NCI-H1092 (cell line): ENCODE measurements at places on chromosomes 5 and 9.

- no peak for DNase-seq
Measured at GRCh38 chr5:126370796-126371718, 52.2 kb upstream of the GRAMD2B start.

DNA sequence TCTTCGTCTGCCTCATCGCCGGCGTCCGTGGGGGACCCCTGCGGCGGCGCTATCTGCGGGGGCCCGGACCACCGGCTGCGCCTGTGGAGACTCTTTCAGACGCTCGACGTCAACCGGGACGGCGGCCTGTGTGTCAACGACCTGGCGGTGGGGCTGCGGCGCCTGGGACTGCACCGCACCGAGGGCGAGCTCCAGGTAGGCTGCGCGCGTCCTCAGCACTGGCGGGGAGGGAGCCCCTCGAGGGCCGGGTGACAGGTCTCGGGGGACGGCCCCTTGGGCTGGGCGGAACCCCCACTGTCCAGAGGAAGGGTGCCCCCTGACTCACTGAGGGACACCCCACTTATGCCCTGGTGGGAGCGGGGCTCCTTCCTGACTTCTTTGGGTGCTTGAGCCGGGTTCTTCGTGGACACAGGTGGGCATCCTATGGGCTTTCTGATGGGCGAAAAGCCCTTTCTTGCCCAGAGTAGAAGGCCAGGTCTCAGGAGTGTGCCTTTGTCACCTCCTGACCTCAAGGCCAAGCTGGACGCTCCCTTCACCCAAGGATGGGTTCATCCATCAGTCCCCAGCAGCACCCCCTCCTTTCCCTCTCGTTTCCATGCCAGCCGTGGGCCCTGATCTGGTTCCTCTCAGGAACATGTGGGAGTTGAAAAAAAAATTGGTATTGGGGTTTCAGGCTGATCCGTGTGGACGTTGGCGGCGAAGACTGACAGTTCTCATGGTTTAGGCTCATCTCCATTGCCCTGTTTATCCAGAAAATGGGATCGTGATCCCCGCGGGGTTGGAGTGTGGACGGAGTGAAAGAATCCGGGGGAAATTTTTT, 564 bp downstream of the SLC25A25 start:
- DNase-seq: no peak

DNA sequence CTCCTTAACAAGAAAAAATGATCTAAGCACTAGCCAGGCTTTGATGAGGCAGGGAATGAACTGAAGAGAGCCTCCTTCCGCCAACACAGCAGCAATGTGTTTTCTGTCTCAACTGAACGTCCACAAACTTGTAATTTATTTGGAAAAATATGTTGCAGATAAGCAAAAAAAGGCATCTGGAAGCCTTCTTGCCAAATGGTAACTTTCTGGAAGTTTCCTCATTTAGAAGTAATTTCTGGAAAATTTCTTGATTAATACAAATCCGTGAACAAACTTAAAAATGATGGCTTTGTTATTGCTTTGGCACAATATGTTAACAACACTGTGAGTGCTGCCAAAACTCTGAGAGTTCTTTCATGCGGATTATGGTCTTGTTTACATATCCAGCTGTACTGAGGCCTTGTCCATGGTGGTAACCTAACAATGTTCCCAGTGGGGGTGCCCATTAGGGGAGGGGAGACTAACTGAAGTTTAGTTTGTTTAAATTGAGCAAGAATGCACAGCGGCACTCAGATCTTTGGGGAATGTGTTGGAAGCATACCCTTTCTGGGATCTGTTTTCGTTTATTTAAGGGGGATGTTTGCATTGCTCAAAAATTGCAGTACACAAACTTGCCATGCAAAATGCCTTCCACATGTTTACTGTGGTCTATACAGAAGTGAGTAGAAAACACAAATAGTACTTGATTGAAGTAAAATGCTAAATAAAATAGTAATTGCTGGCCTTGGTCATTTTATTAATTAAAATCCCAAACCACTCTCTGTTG, 334.7 kb downstream of the NR2F1-AS1 start:
- DNase-seq: peak; percentile 34

DNA sequence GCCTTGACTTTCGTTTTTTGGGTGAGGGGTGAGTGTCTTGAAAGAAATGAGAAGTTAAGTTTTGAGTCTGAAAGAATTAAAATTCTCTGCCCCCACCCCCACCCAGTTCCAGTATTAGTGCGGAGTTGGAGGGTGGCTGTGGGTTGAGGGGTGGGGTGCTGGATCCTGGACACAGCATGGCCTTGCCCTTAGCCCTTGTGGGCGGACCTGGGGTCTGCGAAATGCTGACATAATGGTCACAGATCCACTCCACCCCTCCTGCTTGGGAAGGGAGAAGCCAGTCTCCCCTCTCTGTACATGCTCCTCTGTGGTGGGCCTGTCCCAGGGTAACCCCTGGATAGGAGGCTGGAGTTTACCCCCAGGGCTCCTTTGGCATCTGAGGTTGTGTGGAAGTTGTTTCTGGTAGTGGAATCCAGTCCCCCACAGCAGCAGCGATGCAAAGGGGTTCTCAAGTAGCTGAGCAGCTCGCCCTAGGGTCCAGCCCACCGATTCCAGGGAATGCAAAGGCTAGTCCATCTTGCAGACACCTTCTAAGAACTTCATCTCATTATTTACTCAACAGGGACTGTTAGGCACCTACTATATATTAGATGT, 42.8 kb upstream of the TCF7 start:
- no peak for DNase-seq

- DNase-seq: no peak
Measured at GRCh38 chr5:66839636-66840185, 243.5 kb downstream of the MAST4 start.

DNA sequence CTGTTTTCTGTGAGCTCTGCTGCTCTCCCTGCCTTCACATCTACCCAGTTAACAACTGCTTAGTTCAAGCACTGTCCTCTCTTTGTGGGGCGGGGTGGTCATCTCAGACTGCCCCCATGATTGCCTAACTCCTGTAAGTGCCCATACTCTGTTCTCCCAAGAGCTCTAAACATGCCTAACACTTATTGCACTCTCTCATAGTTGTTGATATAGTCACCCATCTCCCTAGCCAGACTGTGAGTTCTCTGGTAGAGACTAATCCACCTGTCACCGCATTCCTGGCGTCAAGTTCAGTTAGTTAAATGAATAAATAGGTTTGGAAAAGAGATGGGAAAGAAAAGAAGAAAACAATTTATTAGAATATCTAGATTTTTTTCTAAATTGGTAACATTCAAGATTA, 18.3 kb upstream of the MUSK start:
- no peak for DNase-seq

- DNase-seq: no peak
Measured at GRCh38 chr9:102941868-102942267, 53.3 kb upstream of the CYLC2 start.

- no peak for DNase-seq
Measured at GRCh38 chr5:69531406-69531801, 28.6 kb upstream of the GTF2H2C start.

DNA sequence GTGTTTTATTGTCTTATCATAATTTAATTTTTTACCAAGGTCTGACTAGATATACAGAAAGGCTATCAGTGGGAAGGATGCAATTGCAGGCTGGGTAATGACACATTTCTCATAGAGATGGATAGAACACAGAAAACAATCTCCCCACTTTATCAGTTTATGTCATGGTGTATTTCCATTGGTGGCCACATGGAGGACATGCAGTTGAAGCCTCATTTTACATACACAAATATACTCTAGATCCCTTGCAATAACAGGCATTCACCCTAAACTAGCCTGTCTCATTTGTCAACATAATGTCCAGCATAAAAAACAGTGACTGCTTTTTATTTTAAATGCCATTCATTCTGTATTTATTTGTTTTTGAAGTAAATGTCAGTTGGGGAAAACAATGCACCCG, 526.3 kb downstream of the GABRG2 start:
- no peak for DNase-seq

- DNase-seq: no peak
Measured at GRCh38 chr9:123523001-123523400, 167.0 kb downstream of the CRB2 start.

GRCh38 chr5:36889264-36889663, 12.7 kb downstream of the NIPBL start:
- no peak for DNase-seq

- no peak for DNase-seq
Measured at GRCh38 chr5:172150514-172151425, 37.3 kb downstream of the STK10 start.

DNA sequence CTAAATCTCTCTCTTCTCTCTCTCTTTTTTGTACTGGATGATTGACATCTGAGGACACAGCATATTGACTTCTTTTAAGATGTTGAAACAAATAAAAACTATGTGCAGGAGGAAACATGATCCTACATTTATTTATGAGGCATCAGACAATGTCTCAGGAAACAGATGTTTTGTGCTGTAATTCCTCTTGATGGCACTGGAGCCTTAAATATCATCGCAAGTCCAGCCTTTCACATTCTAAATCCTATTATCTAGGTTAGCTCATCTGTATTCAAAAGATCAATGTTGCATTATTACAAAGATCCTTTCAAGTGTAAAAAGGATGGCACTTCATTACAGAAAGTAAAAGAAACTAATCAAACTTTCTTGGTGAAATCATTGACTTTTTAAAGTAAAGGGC, 63.9 kb downstream of the MAT2B start:
- DNase-seq: no peak

DNA sequence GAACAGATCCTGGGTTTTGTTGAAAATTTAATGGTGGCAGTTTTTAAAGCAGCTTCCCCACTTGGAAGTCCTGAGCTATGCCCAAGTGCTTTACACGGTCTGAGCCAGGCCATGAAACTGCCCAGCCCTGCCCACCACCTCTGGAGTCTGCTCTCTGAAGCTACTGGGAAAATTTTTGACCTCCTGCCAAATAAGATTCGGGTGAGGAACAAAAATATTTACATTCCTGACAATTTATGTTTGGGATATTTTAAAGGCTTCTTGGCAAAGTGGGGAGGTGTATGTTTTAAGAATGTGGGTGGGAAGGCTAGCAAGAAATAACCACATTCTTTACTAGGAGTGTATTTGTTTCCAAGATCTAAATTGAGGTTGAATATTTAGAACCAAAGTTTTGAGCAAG, 50.0 kb downstream of the HACD4 start:
- no peak for DNase-seq
